Activated gamma-delta T cell treated with Interleukin-2 at 50 U/mL for 16 hours (primary cell): ENCODE measurements at places on chromosomes 3 and 15.

DNA sequence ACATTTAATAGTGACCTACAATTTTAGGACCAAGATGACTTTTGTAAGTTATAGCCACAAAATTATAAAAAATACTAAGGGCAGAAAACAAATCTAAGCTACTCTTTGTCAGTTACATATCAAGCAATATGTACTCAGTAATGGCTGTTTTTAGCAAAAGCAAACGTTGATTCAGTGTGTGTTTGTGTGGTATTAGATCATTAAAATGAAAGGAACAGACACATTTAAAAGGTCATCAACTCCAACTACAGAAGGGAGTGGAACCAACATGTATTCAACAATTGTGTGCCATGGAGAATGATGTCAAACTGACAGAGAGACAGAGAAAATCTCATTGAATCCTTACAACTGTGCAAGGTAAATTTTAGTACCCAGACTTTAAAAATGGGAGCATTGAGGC, 268.8 kb upstream of the STT3B start:
- DNase-seq: no peak

DNA sequence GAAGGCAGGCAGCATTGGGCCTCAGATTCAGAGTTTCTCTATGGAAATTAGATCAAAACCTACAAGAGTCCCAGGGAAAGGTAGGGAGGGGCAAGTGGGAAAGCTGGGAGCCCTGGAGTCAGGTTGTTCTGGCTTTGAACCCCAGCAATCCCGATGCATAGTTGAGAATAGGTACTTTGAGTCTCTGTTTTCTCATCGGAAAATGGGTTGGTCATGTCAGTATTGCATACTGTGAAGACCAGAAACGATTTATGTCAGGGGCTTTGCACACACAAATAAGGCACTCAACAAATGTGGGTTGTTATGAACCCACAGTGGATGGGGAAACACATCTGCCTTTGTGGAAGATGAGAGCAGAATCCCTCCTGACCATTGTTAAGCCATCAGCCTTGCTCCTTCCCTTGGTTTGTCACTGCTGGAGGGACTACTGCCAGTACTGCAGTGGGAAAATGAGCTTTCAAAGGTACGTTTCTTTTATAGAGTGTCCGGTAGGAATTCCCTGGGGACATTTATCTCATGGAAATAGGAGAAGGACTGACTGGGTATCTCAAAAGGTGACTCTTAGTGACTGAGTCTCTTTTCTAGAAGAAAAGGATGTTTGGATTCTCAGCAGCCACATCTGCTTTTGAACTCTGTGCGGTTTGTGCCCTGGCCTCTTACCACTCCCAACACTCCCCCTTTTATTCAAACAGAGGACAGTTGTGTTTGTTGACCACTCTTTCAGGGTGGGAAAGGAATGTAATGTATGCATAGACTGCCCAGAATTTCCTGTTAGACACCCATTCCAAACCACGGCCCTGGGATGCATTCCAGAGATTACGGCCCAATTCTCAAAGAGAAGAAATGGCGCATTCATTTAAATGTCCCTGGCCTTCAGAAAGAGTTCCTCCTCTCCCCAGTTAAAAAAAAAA, 54.6 kb upstream of the VILL start:
- no peak for DNase-seq

GRCh38 chr15:73940061-73940981, 14.1 kb downstream of the LOXL1 start:
- no peak for DNase-seq

GRCh38 chr3:53740956-53741355, 105.3 kb downstream of the CHDH start:
- DNase-seq: no peak

DNA sequence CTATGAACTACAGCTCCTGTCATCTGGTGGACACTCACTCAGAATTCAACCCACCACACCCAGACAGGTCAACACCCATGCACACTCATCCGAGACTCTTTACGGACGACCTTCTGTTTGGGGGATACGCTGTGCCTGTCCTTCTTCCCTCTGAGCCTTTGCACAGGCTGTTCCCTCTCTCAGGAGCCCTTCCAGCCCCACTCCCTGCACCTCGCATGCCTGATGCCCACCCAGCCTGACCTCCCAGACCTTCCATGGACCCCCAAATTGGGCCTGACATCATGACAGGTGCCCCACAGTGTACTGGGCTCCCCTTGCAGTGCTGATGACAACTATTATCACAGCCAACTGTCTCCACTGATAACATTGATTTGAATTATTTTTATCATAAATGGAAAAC, 135.8 kb downstream of the NSMCE3 start:
- DNase-seq: no peak

- no peak for DNase-seq
Measured at GRCh38 chr3:188488801-188489200, 334.8 kb downstream of the LPP start.

DNA sequence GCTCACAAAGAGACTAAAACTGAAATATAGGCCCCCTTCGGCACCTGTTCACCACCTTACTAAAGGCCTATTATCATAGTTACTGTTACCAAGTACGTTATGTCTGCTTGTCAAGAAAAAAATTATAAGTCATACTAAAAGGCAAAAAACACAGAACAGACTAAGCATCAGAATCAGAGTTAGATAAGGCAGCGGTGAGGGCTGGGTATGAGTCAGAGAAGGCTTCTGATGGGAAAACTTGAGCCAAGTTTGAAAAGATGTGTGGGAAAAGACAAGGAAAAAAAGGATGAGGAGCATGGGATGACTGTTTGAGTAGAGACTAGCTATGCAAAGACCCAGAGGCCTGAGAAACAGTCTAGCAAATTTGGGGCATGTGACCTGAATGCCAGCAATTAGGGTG, 387.2 kb upstream of the SGO1 start:
- no peak for DNase-seq

GRCh38 chr3:115074502-115074901, 72.6 kb downstream of the ZBTB20 start:
- no peak for DNase-seq

DNA sequence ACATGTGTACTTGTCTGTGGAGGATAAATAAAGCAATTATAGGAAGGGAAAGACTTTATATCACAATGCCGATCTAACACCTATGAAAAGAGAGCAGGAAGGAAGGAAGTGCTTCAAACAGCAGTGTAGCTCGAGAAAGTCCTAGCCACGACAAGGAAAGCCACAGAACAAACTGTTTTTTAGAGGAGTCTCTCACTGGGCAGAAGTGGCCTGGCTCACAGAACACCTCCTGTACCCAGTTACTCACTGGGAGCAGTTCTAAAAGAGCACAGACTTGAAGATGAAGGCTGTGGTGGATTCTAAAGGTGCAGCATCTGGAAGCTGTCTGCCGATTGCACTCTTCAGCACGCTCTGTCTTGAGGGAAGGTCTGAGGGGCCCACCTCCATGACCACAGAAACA, 248.8 kb upstream of the ATP11B start:
- DNase-seq: no peak

DNA sequence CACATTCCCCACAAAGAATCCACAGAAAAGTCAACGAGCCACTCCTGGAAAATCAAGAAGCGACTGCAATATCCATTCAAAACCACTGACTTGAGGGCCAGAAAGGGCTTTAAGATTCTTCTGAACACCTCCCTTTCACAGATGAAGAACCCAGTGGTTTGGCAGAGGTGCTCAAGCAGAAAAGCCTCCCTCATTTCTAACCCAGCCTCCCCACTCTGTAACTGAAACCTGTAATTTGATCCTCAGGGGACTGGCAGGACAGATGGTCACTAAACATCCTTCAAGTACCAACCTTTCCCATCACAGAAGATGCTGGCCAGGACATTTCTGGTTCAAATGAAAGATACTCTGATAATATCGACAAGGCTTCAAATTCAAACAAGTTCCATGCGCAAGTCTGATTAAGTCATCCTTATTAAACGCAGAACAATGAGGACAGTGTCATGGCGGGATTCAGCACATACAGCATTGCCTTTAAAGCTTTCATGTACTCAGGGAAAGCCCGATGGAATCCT, 5.5 kb downstream of the SEMA5B start:
- no peak for DNase-seq

DNA sequence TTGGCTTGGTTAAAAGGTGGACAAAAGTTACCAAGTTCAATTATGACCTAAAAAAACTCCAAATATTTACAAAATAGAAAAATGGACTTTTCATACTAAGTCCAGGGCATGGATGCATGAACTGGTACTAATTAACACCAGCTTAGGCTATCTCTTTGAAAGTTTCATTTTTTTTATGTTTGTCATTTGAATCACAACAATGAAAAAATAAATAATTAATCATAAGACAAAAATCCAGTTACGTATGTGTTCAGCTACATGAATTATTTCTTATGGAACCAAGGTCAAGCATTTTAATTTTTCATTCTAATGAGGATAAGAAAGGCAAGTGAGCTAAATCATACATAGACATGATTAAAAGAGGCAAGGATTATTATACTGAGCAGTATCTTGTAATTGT, 23.7 kb upstream of the STRIT1 start:
- no peak for DNase-seq

DNA sequence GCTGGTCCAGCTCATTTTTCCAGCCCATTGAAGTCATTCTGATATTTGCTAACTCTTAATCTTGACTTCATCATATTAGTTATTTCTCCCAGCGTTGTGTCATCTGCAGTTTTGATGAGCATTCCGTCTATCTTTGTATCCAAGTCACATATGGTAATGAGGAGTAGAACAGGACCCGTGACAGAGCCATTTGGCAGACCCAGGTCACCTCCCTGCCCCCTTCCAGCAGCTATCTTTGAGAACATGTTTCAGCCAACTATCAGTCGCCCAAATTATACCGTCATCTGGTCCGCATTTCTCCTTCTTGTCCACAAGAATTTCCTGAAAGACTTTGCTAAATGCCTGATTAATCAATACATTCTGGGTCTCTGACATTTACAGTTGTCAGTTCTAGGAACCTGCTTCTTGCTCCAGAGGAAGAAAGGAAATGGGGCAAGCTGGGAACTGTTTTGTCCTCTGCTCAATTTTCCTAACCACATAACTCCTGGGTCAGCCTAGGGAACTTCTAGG, 347.1 kb upstream of the NR2E3 start:
- no peak for DNase-seq

DNA sequence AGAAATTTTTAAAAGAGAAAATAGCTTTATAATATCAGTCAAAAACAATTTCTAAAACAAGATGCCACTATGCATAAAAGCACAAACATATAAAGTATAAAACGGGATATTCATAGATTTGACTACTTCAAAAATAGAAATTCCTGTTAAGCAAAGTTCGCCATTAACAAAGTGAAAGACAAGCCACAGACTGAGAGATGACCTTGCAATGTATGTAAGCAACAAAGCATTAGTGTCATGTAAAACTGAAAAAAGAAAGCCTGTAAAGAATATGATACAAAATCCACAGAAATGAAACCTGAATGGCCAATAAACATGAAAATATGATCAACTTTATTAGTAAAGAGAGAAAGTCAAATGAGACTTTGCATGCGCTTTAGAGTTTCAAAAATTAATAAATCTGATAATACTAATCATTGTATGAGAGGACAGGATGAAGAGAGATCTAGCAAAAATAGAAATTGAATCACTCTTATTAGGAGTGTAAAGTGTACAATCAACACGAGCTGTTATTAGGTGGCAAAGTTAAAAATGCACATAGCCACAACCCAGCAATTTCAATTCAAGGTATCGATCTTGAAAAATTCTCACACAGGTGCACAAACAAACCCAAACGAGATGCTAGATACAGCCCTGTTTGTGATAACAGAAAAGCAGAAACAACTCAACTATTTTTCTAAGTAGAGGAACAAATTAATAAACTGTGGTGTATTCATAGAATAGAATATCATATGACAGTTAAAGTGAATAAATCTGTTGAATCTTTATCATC, 173.6 kb downstream of the MECOM start:
- no peak for DNase-seq

DNA sequence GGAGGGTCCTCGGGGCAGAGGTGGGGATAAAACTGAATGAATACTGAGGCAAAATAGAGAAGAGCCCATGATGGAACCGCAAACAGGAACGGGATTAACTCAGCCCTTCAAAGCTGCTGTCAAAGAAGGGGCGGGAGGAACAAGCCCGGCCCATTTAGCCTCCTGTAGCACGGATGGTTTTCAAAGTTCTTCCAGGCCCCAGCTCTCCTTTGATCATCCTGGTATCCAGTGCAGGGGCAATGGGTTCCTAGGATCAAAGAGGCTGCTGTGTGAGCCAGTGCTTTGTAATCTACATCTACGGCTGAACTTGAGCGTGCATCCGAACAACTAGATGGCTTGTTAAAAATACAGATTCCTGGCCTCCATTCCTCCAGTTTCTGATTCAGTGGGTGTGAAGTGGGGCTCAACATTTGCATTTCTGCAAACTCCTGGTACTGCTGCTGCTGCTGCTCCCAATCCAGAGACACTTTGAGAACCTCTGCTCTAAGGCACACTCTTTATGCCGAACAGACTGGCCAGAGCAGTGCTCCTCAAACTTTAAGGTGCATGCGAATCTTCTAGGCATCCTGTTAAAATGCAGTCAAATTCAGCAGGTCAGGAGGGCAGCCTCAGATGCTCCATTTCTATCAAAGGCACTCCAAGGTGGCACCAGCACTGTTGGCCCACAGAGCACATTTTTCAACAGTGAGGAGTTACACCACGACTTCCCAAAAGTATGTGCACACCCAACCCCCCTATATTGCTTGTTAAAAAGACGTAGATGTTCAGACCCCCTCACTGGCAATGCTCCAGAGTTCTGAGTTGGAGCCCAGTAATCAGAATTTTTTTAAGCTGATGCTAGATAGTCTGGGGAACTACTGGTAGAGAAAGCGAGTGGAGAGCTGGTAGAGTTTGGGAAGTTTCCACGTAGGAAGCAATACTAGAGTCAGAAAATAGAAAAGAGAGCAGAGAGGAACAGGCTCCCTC, 5.6 kb downstream of the GALNT15 start:
- no peak for DNase-seq

GRCh38 chr3:183108470-183108869, 9.2 kb upstream of the MCCC1 start:
- DNase-seq: no peak

DNA sequence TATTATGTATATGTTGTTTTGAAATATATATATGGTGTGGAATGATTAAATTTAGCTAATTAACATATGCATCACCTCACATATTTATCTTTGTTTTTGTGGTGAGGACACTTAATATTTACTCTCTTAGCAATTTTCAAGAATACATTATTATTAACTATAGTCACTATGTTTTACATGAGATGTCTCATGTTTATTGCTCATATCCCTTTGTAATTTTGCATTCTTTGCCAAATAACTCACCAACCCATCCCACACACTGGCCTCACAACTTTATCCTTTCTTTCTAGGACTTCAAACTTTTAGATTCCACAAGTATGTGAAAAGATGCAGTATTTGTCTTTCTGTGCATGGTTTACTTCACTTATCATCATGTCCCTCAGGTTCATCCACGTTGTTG, 950.2 kb upstream of the CADM2 start:
- DNase-seq: no peak

DNA sequence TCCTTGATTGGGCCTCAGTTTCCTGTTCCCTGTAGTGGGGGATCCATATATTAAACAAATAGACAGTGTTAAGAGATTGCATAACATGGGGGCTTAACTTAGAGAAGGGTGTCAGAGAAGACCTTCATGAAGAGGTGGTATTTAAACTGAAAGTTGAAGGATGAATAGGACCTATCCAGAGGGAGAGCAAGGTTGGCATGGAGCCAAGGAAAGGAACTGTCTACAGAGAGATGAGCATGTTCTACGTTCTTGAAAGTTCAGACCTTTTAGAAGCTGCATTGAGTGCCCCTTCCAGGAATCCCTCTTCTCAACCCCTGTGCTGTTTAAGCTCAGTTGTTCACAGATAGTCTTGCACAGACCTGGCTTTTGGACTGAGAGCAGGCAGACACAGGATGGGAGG, 2.4 kb downstream of the HTD2 start:
- no peak for DNase-seq
